NCI-H1930 (cell line): ENCODE measurements at places on chromosomes 7 and 10.

DNA sequence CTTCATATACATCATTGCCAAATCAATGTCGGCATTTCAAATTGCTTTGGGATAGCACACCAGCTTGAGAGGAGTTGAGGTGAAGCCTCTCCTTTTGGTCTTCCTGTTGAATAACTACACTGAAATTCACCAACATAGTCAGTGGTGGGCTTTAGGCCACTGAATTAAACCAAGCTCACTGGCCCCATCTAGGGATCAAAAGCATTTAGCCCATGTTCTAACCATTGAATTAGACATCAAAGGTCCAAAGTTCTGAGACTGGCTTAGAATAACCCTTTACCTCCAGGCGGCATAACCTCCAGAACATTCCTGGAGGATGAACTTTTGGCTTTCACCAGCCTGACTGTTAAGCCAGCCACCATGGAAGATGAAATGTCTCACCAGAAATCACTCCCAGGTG is 54.6 kb downstream of the BPGM start:
- no peak for DNase-seq

GRCh38 chr10:102579328-102579727 is 65.0 kb upstream of the TRIM8 start:
- no peak for DNase-seq

DNA sequence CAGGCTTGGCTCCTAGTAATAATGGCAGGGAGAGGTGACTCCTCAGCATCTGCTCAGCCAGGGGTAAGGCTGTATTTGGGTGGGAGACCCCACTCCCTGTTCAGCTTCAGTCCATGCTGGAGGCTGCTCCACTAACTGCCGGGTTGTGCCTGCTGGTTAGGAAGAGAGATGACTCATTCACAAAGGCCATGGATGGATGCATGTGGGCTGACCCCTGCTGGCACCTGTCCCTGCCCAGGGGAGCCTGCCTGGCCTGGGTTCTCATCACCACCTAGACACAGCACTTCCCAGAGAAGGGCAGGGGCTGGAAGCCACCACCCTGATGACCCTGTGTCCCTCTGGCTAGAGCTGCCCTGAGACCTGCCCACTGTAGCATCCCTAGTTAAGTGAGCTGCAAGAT is 59.0 kb downstream of the VSTM4 start:
- DNase-seq = no peak

DNA sequence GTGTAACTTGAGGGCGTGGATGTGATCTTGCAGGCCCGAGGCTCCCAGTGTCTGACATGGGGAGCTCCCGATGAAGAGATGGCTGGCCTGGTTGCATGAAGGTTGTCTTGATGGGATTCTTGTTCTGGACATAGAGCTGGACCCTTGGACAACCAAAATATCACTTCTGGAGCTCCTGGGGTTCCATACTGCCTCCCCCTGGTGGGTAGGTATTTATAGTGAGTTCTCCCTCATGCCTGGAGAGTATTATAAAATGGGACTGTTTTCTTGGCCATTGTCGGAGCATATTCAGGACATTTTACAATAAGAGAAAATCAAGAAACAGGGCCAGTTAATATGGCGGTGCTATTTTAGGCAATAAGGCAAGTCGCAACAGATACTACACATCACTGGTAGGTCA is 32.6 kb upstream of the GIMAP8 start:
- no peak for DNase-seq

GRCh38 chr10:132692311-132692710 is 93.6 kb downstream of the NKX6-2 start:
- DNase-seq = no peak

DNA sequence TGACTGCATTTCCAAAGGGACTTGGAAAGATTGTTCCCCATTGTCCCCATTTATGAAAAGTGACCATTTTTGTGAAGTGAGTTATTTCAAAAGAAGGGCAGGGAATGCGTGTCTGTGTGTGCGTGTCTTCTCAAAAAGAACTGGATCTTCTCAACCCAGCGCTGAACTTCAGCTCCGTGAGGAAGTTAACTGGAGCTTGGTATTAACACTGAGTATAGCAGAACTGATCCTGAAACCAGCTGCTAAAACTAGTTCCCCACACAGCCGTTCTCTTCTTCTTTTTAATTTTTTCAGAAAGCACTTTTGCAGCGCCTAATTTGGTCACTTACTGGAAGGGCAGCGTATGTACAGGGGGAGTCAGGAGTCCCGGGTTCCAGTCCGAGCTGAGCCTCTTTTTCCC is 45.8 kb upstream of the PLEKHA1 start:
- no peak for DNase-seq

DNA sequence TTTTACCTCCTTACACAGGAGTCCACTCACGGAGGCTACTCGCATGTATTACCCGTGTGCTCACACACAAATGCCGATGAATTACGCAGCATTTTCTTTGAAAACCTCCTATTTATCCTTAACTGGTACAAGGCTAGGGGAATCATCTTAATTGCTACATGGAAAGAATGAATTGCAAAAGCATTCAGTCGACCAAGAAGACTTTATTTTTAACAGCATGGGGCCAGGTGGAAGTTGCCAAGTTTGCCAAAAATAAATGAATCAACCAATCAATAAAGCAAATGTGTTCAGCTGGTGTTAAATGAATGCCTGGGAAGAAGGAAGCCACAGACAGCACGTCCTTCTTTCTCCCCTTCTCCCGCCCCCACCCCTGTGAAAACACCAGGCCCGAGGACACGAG is 55.8 kb downstream of the CTBP2 start:
- DNase-seq = no peak

DNA sequence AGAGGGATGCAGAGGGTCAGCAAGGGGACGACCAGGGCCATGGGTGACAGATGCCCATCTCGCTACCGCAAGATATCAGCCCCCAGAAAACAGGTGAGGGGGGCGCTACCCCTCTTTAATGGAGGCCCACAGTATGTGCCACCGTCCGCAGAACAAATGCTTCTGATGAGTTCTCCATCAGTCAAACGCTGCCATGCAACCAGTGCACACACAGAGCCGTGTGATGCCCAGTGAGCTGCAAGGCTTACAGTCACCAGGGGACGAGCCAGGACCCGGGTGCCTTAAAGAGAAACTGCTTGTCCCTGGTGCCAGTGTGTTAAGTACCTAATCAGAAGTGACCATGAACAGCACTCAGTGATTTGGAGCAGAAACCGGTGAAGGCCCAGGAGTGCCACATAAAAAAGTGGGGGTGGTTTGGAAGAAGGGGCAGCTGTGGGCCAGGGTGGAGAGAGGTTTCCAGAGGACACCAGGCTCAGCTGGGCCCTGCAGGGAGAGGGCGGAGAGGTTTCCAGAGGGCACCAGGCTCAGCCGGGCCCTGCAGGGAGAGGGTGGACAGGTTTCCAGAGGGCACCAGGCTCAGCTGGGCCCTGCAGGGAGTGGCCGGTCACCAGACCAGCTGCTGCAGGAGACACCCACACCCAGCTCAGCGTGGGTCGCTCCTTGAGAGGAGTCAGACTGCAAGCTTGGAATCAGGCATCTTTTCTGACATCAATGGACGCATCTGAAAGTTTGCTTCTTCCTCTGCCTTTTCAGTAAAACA is 50.9 kb downstream of the TCERG1L start:
- no peak for DNase-seq
